NCI-H187 treated with DMSO at 0.1 percent for 48 hours (cell line): ENCODE measurements at places on chromosomes 16 and 17.

- no peak for DNase-seq
These were observed 378.4 kb upstream of the ASIC2 start for GRCh38 chr17:33671491-33671890.

- DNase-seq, result no peak
These were observed 14.5 kb upstream of the CDH13 start for GRCh38 chr16:82612263-82612662.

GRCh38 chr16:3152027-3152276, 17.1 kb downstream of the ZNF213 start:
- no peak for DNase-seq

- no peak for DNase-seq
These were observed 11.7 kb downstream of the GAA start for GRCh38 chr17:80113033-80113484.

GRCh38 chr16:55660026-55660425, 4.2 kb downstream of the SLC6A2 start:
- no peak for DNase-seq

DNA sequence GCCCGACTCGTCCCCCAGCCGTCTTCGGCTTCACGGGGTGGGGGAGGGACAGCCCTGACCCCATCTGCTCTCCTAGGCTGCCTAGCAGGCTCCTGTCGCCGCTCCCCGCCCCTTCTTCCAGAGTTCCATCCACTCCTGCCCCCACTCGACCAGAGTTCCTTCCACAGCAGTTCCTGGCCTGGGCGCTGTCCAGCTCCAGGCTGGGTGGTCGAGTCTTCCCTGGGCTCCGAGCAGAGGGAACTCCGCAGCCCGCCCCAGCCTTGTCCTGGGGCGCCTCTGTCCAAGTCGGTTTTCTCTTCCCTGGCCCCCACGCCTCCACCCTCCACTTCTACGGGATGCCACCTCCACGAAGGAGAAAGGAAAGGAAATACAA, 1.4 kb downstream of the PYY start:
- no peak for DNase-seq

DNA sequence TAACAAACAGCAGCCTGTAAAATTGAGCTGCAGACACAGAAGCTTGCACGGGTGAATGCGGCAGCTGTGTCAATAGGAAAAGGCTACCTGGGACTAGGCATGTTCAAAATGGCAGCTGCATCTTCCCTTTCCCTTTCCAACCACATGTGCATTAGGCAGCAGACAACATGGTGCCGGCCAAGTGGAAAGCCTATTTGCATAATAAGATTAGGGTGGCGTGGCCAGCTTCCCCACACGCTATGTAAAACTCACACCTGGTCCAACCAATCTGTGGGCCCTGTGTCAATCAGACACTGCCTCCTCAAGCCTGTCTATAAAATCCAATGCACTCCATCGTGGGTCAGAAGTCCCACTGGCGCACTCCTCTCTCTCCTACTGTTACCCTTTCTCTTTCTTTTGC, 61.0 kb upstream of the RBBP6 start:
- DNase-seq, result no peak
